ENCODE measurements at places on chromosomes 11 and 22.

DNA sequence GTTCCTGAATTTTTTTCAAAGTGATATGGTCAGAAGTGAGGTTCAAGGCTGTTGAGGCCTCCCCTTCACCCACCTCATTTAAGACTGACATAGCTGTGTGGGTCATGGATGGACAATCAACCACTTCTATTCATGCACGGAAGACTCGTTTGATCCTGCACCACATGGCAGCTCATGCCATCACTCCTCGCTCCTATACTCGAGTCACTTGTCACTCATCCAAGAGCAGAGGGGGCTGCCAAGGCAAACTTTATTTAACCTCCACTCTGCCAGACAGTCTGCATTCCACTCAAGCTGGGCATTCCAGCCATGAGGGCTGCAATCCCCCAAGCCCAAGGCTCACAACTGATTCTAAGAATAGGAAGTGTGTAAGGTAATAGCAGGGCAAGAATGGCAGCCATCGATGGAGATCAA, 34.1 kb downstream of the SNX19 start:
- no peak for DNase-seq

GRCh38 chr11:106424111-106424510, 346.6 kb downstream of the AASDHPPT start:
- no peak for DNase-seq

DNA sequence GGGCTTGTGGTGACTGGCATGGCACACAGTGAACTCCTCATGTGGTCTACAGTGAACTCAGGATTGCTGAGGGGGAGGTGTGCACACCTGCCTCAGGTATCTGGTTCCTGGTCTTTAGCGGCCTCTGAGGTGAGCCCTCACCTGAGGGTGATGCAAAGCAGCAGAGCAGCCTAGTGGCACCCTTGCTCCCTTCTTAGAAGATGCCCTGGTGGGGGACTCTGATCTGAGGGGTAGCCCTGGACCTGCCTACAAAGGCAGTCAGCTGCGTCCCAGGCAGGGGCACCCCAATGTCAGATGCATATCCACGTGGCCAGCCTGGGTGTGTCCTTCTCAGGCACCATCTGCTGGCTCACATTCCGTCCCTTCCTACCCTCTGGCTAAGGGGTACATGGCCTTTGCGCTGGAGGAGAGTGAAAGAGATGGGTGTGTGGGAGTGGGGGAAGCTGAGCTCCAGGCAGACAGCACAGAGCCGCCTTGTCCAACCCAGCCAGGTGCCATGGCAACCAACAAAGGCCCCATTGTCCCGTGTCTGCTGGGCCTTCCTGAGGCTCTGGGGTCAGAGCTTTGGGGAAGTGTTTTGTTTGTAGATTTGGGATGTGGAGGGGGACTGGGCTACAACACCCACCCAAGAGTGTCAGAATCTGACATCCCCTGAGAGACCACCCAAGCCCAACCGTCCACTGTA, 5.8 kb downstream of the PLEKHB1 start:
- no peak for DNase-seq

- DNase-seq, result no peak
Measured at GRCh38 chr11:20049231-20049630, 111.0 kb downstream of the DBX1 start.

DNA sequence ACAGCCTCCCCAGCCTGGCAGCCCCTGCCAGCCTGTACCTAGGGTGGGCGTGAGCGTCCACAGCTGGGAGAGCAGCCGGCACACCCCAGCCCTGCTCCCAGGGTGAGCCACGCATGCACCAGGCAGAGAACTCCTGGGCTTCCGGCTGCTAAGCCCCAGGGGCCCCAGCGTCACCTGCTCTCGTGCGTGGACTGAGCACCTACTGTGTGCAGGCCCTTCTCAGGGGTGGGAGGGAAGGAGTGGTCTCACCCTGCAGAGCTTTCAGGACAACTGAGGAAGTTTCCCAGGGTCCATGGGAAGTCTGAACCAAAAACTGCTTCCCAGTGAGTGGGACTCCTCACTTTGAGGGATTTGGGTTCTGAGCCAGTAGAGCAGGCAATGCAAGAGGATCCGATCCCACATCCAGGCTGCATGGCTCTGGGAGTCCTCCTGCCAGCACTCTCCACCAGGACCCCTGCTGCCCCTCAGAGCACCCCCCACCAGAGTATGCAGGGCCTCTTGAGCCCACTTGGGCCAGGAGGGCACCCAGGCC, 47.1 kb upstream of the PRODH start:
- no peak for DNase-seq

DNA sequence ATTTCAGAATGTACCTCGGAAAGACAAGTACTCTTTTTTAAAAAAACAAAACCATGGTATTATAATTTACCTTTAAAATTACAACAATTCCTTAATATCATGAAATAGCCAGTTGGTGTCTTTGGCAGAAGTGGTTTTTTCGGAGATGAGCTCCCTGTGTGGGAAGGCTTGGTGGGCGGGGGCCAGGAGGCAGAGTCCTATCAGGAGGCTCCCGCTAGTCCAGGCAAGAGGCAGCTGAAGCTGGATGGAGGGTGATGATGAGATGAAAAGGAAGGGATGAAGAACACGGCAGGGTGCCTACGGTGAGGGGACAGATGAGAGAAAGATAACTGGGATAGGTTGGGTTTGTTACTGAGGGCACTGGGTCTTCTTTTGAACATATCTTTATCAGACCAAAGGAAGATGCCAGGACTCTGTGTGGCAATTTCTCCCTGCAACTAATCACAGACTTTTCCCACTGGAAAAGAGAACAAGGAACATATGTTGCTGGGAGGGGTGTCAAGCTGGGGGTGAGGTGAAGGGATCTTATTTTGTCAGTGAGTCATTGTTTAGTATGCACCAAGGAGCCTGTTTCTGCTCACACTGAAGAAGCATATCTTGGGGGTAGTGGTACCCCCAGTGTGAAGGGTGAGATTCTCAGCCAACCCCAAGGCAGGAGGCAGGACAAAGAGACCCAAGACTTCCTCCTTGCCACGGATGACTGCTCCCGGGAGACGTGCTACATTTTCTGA, 91.5 kb upstream of the YWHAH start:
- DNase-seq, result no peak

DNA sequence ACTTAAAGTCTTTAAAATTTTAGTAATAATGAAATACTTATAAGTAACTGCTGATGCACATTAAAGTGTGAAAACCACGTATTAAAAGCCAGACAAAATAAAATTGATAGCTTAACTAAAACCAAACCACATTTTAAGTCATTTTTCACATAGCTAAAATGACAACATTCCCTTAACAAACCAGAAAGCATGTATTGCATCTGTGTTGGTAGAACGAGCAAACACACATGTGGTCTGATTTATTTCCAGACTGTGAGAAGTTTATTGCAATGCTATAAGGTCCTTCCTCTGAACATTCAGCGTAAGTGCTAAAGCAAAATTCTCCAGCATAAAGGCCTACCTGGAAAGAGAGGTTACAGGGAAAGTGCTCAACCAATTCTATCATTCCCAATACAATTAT, 57.8 kb downstream of the ARHGAP20 start:
- no peak for DNase-seq

- no peak for DNase-seq
Measured at GRCh38 chr11:32584921-32585320, 1.3 kb downstream of the EIF3M start.

DNA sequence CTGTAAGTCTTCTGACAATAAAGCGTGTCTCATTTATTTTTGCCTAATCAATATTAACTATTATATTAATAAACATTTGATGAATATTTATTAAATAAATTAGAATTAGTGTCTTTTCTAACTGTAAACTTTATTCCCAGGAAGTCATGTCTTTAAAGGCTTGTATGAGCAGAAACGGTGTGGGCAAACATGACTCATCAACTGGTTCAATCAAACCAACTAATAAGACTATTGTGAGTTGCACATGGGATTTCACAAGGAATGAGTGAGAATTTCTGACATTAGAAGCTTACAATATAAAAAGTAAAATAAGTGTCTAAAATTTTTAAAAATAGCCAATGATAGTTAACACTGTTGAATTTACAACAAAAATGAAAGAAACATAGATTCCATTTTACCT, 259.2 kb upstream of the CTSC start:
- no peak for DNase-seq

DNA sequence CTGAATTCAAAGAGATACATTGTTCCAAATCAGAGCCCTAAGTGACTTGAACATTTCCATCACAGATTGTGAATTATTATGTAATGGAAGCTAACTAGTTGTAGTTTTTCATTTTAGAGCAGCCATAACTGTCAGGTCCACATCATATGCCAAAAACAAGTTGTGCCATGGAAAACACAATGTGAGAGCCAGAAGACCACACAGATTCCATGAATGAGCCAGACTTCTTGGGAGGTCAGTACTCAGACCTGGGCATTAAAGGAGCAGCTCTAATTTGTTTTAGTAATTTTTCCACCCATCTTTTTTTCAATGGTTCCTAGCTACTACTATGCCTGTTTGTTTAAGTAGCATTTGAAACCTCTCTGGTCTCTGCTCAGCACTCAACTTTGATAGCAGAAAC, 279.4 kb downstream of the FAT3 start:
- no peak for DNase-seq

- DNase-seq, result no peak
Measured at GRCh38 chr22:38415561-38416321, 39.3 kb downstream of the KCNJ4 start.

GRCh38 chr11:70111269-70112016, 33.3 kb downstream of the ANO1 start:
- DNase-seq, result no peak

GRCh38 chr11:1767399-1768140, 3.8 kb upstream of the CTSD start:
- no peak for DNase-seq

GRCh38 chr11:19679952-19680828, 32.4 kb upstream of the NAV2 start:
- no peak for DNase-seq

DNA sequence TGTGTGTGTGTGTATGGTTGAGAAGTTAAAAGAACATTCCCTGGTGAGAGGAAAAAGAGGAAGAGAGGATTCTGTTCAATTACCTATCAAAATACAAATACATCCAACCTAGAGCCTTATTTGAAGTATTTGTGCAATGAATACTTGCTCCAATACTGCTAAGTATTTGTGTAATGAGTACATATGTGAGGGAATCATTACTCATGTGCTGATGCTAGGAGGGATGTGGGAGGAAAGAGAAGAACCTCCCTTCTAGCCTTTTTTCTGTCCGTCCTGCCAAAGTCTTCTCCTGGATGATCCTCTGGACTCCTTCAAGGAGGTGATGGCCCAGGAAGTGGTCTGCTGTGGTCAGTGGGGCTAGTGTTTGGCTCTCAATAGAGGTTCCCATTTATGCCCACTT, 36.0 kb upstream of the ACCSL start:
- DNase-seq, result no peak

- no peak for DNase-seq
Measured at GRCh38 chr11:61764606-61765260, 12.3 kb downstream of the MYRF start.

DNA sequence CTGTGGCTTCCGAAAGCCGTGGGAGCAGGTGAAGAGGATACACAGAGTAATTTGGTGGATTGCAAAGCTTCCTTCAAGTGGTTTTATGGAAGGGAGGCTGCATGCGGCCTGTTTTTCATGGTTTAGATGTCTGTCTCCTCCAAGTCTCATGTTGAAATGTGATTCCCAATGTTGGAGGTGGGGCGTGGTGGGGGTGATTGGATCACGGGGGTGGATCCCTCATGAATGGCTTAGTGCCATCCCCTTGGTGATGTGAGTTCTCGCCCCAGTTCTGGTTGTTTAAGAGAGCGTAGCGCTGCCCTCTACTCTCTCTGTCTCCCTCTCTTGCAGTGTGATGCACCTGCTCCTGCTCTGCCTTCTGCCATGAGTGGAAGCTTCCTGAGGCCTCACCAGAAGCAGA, 247.8 kb upstream of the B3GAT1 start:
- no peak for DNase-seq

DNA sequence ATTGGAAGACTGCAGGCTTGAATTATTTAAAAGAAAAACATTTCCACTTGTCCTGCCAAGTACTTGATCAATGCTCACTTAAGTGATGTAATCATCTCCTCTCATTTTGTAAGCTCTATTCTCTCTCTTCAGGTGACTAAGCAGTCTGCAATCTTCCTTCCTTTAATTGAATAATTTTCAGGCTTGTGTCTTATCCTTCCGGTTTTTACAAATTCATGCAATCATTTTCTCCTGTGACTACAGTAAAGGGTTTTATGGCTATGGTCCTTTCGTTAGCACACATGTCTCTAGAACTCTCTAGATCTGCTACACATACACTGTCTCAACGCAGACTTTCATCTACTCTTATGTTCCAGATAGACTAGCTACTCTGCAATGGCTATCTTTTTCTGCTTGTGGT, 12.6 kb upstream of the UPB1 start:
- DNase-seq, result no peak

DNA sequence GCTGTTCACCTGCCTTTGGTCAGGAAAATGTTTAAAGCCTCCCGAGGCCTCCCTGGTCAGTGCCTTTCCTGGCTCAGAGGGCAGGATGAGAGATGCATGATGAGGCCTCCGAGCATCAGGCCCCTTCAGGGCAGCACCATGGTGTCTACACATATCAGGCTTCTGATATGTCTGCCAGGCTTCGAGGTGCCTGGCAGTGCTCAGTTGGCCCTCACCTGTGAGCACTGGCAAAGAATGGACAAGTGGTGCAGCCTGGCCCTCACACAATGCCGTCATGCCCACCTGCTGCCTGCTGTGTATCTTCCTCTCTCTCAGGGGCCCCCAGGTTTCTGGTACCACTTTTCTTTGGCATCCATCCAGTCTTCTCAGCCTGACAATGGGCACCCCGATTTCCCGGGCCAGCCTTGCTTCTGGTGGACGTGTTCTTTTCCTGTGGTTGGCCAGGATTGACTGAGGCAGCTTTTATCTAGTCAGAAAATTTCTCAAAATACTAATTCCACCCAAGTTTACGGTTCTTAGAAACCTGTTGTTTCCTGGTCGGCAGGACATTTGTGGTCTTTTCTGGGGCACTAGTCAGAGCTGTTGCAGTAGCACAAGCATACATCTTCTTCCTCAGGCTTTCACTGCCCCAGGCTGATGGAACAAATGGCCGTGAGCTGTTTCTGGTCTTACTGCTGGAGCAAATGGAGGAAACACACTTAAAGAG, 76.8 kb upstream of the SUSD2 start:
- DNase-seq, result no peak

- DNase-seq, result no peak
Measured at GRCh38 chr11:58433638-58434203, 5.8 kb upstream of the OR5B2 start.

- no peak for DNase-seq
Measured at GRCh38 chr11:128294671-128295050, 292.7 kb downstream of the ETS1 start.

DNA sequence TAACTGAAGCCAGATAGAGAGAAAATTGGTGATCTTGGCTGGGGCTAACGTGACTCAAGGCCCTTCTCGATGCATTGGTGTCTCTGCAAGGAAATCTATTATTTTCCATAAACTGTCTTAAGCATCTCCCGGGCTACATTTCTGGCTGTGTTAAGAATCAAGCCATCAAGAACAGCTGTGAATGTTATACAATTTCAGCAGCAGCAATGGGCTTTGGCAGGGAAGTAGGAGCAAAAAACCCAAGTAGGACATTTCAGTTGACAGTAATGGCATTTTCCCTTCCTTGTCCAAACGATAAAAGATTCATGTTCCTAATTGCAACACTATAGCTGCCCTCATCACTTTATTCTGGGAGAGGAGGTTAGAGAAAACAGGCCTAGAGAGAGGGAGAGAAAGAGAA, 335.0 kb downstream of the CADM1 start:
- no peak for DNase-seq

Data from activated T-cell treated with anti-CD3 and anti-CD28 coated beads, Interleukin-2, amount 50 U/mL, for 48 hours (primary cell).